Natural killer cell treated with Interleukin-12 subunit alpha and Interleukin-12 subunit beta and Interleukin-15 and Interleukin-18, amount 100 ng/mL, for 72 hours (primary cell): ENCODE measurements at places on chromosomes 1 and 21. TPM values are rescaled to one million over a fixed set of nuclear protein-coding genes. Genes with fewer than 3 reads are reported as not detected.

ZBTB8A gene
- total RNA-seq = 0.26 TPM

LRRC38 gene
- not detected for total RNA-seq

OR2L8 gene
- total RNA-seq = 0.47 TPM

TRMT13 gene
- 19.2 TPM for total RNA-seq

TEDDM1 gene
- total RNA-seq = not detected

SPOCD1 gene
- not detected for total RNA-seq

KRTAP7-1 gene
- total RNA-seq = not detected

THEMIS2 gene
- total RNA-seq = 38.4 TPM

LCE1C gene
- not detected for total RNA-seq

OR14K1 gene
- total RNA-seq = not detected

SLC16A4 gene
- not detected for total RNA-seq
